Activated T-helper 1 cell treated with anti-CD3 and anti-CD28 coated beads, Interleukin-2, amount 50 U/mL, for 16 hours (primary cell): ENCODE measurements at places on chromosomes 6 and 20.

DNA sequence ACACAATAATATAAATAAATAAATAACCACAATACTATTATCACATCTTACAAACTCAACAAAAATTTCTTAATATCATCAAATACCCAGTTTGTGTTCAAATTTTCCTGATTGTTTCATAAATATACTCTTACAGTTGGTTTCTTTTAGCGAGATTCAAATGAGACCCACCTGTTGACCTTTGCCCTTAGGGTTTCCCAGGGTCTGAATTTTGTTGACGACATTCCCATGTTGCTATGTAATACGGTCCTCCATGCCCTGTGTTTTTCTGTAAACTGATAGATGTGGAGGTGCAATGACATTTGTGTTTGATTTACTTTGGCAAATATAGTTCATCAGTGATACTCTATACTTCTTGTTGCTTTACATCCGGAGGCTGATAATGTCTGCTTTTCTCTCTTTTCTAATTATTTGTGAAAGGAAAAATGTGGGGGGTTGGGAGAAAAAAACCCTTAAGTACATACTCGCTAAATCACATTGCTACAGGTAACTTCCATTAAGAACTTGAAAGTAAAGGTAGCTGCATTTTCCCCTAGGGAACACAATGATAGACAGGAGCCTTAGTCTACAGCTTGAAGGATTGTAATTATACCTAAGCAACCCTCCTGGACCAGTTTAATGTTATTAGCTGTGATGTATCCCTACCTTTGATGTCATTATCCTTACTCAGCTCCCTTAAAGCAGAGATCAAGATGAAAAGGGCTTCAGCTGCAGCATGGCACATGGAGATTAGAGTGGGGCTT lies 6.6 kb downstream of the MOG start:
- no peak for DNase-seq

GRCh38 chr20:31713312-31714273 lies 9.1 kb downstream of the BCL2L1 start:
- DNase-seq: no peak

GRCh38 chr20:15555913-15556312 lies 1017.3 kb downstream of the KIF16B start:
- no peak for DNase-seq

DNA sequence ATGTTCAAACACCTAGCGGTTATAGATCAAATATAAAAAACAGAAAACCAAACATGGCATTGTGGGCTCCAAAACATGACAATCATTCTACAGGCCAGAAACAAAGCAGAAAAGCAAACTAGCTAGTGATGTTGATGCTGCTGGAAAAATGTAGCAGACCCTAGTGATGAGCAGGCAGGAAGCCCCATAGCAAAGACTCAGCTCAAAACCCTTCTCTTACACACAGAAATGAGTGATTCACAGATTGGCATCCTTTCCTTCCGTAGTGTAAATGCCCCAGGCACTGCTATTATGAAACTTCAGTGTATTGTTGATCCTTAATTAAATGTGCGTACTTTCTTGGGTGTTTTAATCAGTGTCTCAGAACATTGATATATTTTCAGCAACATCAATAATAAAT lies 425.1 kb downstream of the UTRN start:
- DNase-seq: no peak

DNA sequence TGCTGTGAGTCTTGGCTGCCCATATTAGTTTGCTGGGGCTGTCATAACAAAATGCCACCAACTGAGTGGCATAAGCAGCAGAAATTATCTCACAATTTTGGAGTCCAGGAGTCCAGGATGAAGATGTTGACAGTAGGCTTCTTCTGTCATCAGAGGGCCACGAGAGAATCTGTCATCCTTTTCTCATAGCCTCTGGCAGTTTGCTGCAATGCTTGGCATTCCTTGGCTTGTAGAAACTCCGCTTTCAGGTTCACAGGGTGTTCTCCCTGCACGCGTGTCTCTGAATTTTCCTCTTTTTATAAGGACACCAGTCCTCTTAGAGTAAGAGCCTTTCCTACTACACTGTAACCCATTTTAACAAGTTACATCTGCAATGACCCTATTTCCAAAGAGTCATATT lies 838.4 kb downstream of the TFAP2A start:
- DNase-seq: no peak

GRCh38 chr6:117992856-117993255 lies 85.8 kb downstream of the SLC35F1 start:
- DNase-seq: no peak

DNA sequence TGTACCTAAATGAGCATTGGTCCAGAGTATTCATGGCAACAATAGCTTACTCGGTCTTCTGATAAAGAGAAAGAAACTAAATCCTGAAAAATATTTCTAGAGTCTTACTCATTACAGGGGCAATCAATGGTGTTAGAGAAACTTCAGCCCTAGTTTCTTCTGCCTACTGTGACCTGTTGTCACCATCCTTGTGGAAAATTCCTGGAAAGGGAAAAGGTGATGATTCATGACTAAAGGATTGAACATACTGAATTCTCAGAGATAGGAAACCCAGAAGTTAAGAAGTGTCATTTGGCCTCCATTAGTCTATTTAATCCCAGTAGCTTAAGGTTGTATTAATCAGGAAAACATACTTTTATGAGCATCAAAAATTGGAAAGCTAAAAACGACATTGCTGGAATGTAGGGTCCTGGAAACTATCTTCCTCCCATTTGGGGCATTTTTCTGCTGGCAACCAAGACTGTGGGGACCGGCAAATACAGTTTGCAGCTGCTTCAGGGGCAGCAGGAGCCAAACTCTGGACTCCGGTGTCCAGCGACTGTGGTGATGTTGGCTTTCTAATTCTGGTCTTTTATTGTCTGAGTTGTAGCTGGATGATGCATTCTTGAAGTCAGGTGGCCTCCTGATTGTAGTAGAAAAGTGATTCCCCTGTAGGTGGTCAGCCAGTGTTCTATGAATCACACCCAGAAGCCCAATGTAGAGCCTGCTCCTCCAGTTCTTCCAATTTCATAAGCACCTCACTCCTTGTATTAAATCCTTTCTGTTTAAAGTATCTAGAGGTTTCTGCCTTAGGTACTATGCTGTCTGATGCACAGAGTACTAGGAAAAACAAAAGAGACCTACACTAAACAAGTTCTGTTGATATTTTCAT lies 67.6 kb downstream of the LCA5 start:
- no peak for DNase-seq

- no peak for DNase-seq
Observed at GRCh38 chr6:139647841-139648240, 273.4 kb upstream of the CITED2 start.

- DNase-seq: no peak
Observed at GRCh38 chr6:140043357-140043756, 668.9 kb upstream of the CITED2 start.

DNA sequence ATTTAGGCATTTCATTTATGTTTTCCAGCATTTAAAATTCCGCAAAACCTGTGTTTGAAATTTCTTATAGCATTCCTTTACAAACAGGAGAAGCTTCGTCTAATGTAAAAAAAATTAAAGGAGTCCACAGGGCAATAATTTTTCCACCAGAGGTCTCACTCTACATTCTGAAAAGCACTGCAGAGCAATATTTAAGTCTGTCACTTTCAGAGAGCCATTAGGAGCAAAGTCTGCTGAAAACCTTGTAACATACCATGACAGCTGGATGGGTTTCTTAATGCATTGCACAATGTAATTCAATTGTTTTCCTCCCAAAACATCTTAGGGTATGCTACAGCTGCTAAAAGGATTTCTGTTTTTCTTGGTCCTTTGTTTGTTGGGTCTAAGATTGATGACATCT lies 18.0 kb downstream of the BAG2 start:
- no peak for DNase-seq

DNA sequence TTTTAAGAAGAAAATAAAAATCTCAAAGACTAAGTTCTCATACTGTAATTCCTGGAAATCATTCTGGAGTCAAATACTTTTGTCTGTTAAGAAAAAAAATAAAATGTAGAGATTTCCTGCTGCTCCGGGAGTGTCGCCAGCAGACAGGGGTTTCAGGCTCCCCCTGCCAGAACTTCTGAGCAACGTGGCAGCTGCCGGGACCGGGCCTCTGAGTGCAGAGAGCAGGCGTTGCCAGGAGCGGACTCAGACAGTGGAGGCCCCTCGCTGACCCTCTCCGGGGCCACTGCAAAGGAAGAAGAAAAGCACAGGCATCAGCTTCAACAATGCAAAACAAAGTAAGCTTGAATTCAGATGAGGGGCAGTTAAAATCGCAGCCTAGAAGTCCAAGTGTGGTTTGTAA lies 95.5 kb downstream of the THBS2 start:
- no peak for DNase-seq

DNA sequence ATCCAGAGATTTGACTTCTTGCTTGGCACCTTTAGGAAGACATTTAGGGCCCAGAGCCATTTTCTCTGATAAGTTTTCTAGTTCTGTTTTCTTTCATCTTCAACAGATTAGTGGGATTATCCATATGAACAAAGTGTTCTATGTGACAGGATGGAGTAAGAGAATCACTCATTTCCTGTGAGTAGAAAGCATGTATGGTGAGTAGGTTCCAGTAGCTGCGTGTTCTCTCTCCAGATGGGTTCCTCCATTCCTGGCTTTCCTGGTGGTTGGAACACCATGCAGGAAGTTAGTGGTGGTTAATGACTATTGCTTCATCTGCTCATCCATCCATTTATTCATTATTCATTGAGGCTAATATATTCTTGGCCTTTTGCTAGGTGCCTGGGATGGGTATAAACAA lies 54.0 kb downstream of the EFCAB8 start:
- no peak for DNase-seq

DNA sequence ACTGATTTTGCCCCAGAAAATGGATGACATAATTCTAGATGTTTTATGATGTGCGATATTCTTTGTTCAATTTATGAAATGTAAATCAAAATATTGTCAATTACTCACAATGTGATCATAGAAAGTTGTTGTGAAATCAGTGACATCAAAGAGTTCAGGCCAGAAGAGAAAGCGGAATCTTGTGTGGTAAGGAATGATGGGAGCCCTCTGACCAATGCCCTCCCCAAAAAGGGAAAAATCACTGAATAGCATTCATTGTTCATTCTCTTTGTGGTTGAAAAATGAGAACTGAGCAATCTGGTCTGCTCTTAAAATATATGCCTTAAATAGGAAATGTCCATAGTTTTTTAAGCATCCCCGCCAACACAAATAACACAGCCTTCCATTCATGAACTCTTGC lies 247.1 kb upstream of the GRIK2 start:
- no peak for DNase-seq

- DNase-seq: no peak
Observed at GRCh38 chr20:20276811-20277530, 90.9 kb upstream of the INSM1 start.

- DNase-seq: no peak
Observed at GRCh38 chr6:91730710-91731109, 1143.8 kb upstream of the MAP3K7 start.

DNA sequence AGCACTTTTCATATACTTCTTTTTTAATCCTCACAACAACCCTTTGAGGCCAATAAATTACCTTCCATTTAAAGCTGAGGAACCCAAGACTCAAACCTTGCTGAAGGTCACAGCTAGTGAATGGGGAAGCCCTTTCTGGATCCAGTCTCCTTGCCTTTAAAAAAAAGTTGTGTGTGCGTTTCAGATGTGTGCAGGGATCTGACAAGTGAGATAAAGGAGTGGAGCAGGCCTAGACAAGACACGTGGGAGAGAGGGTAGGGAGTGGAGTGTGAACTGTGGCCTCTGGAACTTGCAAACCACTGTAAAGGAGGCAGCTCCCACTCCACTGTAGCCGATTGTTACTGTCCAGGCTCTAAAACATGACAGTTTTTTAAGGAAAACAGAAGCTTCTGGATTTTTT lies 1.9 kb downstream of the KLHL32 start:
- DNase-seq: no peak

DNA sequence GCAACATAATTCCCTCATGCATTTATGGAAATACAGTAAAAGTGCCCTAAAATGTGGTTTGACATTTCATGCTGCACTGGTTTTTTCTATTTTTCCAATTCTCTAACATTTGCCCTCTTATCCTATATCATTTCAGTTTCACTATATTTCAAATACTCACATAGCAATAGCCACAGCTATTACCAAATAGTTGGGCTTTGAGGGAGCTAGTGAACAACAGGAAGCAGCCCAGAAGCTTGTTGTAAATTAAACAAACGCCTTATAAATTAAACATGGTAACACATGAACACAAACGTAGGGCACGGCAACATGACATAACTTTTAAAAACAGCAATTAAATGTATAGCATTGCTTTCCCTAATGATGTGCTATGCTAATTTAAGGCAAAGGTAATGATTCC lies 469.0 kb downstream of the CDC5L start:
- no peak for DNase-seq

- DNase-seq: no peak
Observed at GRCh38 chr6:122623279-122623678, 13.1 kb downstream of the PKIB start.

DNA sequence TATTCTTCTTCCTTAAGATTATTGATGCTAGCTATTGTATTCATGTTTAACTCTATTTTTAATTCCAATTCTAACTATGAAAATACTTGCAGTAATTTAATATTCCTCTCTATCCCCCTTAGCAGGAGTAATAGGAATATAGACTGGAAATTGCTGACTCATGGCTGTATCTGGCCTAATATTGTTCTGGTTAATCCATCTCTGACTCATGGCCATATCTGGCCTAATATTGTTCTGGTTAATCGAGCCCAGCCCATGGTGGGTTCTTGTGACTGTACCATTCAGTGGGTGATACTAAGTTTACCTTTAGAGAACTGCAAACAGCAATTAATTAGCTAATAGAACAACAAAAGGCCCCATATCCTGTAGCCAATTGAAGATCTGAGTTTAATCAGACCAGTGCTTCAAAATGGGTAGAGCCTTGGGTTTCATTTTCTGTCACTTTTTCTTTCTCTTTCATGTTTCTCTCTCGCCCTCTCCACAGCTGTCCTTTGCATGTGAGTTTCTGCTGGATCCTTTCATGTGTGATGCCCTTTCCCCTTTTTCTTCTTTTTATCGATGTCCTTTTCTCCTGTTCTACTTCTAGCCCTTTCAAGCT lies 50.6 kb downstream of the SLC22A3 start:
- no peak for DNase-seq

- DNase-seq: no peak
Observed at GRCh38 chr20:38626921-38627659, 25.5 kb downstream of the ARHGAP40 start.

DNA sequence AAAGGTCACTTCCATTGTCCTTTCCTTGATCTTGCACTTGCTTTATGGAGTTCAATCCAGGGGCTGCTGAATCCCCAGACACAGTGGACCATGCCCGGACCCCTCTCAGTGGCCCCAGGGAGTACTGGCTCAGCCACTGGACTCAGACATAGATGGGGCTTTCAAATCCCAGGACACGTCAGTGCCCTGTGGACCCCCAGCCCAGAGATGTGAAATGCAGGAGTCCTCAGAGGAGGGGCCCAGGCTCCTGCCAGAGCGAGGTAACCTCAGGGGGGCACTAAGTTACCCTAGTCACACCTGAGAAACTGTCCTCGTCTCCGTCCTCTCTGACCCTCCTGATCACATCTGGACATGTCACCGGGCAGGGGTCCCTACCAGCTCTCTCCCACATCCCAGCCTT lies 18.7 kb upstream of the APMAP start:
- DNase-seq: no peak
